Anterior cingulate cortex (tissue), 58 donors: ENCODE measurements at places on chromosomes 16 and 17.

DNA sequence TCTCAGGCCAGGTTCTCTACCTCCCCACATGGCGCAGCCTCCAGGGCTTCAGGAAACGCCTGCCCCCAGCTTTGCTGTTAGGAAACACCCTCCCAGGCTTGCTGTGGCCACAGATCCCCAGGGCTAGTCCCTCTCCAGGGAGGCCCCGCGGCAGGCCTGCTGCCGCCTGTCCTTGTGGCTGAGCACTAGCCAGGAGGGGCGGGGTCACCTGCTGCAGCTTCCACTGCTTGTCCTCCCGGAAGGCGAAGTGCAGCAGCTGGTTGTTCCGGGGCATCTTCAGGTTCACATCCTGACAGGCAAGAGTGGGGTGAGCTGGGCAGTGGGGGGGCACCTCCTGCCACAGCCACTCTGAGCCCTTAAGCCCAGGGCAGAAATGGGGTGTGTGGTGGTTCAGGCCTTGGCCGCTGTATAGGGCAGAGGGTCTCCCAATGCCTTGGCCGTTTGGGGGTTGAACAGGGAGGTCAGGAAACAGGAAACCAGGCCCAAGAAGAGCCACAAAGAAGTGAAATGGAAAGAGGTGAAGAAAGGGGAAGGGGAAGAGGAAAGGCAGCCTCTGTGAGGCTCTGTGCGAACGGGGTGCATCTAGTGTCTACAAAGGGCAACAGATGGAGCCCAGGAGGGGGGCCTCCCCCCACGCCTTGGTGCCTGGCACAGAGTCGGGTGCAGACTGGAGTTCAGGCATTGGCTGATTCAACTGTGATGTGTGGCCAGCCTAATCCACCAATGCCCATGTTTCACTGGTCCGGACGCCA, 2.0 kb downstream of the ROGDI start:
- peak; percentile 87 for DNase-seq

- DNase-seq = no peak
These were observed 18.4 kb downstream of the HS3ST6 start for GRCh38 chr16:1899641-1900451.

DNA sequence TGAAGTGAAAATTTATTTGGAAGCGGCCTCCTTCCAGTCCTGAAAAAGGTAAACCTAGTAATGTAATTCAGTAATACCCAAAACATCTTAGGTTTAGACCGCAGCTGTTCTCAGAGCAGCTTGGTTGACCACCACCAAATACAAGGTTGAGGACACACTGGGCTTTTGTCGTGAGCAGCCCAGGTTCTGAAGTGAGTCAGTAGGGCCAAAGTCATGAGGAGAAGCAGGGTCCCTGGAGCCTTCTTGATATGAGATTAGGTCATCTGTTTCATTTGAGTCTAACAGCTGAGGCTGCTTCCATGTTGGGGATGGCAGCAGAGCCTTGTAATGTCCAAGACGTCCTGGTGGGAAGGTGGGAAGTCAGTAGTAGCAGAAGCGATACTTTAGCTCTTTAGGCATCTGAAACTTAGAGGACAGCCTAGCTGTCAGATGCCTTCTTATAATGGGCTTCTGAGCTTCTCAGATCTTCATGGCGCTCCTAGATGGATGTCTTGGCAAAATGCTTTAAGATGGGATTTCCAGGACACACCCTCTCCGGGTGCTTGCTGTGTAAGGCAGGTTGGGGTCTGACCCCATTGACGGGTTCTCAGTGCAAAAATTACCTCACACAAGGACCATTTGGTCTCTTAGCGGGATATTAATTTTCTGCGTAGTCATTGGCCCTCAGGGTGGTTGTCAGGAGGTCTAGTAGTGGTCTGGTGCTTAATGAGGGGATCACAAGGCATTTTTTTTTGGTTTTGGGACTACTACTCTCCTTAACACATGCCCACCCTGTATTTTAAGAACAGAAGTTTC, 2.4 kb downstream of the ALKBH5 start:
- no peak for DNase-seq

DNA sequence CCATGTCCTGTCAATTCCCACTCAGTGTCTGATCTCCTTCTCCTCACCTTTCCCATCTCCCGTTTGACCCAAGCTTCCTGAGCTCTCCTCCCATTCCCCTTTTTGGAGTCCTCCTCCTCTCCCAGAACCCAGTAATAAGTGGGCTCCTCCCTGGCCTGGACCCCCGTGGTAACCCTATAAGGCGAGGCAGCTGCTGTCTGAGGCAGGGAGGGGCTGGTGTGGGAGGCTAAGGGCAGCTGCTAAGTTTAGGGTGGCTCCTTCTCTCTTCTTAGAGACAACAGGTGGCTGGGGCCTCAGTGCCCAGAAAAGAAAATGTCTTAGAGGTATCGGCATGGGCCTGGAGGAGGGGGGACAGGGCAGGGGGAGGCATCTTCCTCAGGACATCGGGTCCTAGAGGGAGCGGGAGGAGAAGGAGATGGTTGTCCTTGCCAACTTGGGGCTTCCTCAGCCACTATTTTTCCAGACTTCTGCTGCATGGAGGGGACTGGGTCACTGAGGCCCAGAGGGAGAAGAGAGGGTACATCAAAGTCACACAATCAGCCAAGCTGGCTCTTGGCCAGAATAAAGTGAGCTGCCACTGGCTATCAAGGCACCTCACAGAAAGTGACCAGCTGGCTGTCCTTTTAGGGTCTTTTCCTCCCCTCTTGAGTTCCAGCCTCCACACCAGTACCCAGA, 1.9 kb upstream of the TBC1D10B start:
- no peak for DNase-seq

GRCh38 chr16:21179126-21179982, 20.9 kb downstream of the LDAF1 start:
- no peak for DNase-seq

- DNase-seq = no peak
These were observed 90.7 kb upstream of the SMIM36 start for GRCh38 chr17:55601874-55602364.

DNA sequence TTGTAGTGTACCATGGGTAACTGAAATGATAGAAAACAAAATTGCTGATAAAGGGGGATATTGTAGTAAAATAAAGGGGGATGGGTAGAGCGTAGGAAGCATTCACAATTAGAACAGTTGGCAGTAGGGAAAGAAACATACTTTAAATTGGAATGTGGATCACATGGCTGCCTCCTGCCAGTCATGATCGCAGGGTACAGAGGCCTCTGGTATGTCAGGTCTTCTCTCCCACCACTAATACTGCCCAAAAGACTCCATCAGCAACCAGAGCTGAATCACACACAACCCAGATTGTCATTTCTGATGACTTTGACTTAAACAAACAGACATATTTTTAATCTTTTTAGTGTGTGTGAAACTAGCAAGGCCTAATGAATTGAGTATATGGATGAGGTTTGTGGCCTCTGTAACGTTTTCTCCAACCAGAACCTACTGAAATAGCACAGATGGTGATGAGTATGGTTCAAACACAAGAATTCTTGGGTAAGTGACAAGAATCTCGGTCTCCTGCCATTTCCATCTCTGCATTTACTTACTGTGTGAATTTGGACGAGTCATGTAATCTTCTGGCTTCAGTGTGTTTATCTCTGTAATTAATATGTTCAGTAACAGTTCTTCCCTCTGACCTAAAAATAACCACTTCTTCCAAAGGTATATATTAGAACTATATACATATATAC, 112.6 kb downstream of the USP22 start:
- DNase-seq = no peak

DNA sequence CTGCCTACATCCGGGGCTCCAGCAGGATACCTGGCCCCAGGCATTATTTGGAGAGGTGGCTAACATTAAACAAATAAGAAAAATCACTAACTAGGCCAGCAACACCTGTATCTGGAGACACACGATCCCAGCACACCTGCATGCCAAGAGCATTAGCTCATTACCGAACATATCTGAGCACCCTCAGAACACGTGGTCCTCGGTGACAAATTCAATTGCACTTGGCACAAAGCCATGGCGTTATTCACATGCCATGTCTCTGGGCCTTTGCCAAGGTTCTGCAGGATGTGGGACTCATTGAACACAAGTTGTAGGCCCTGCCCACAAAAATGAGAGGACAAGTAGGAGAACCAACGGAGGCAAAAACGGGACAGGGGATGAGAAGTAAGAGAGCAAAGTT, 552.3 kb downstream of the TOX3 start:
- DNase-seq = no peak

GRCh38 chr17:72236980-72237633, 116.3 kb downstream of the SOX9 start:
- no peak for DNase-seq

- no peak for DNase-seq
These were observed 610 bp downstream of the VPS4A start for GRCh38 chr16:69311533-69312387.

DNA sequence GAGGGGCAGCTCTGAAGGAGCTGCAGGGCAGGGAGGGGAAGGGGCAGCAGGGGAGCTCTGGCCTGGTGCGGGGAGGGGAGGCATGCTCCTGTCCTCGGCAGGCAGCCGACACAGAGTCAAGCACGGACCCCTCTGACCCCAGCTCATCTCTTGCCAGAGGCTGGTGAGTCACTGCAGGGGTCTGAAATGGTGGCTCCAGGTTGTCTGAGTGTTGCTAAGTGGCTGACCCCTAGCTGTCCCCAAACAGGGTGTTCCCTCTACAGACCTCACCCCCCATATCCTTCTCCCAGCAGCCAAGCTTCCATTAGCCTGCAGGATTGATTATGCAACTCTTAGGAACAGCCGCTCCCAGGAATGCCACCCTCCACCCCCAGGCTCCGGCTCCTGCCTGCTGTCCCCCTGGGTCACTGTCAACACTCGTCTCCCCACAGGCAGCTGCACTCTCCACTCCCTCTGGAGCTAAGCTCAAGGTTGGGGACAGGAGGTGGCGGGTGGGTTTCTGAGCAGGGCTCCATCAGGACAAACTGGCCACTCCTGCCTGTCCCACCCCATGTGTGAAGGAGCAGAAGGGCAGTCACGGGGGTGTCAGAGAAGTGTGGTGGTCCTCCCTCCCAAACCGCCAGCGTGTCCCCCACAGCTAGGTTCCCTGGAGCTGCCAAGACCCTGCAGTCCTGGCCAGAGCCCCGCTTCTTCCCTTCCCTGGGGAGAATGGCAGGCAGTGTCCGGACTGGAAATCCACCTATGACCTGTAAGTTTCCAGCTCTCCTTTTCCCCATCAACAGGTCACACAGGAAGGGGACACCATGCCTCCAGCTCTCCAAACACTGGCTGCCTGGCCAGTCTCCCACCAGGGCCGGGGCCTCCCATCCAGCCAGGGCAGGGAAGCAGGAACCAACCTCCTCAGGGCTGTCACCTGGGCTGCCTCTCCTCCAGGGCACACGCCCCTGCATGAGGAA, 1.0 kb downstream of the MYLK3 start:
- no peak for DNase-seq

- no peak for DNase-seq
These were observed 1.1 kb upstream of the TFAP4 start for GRCh38 chr16:4273858-4274311.

DNA sequence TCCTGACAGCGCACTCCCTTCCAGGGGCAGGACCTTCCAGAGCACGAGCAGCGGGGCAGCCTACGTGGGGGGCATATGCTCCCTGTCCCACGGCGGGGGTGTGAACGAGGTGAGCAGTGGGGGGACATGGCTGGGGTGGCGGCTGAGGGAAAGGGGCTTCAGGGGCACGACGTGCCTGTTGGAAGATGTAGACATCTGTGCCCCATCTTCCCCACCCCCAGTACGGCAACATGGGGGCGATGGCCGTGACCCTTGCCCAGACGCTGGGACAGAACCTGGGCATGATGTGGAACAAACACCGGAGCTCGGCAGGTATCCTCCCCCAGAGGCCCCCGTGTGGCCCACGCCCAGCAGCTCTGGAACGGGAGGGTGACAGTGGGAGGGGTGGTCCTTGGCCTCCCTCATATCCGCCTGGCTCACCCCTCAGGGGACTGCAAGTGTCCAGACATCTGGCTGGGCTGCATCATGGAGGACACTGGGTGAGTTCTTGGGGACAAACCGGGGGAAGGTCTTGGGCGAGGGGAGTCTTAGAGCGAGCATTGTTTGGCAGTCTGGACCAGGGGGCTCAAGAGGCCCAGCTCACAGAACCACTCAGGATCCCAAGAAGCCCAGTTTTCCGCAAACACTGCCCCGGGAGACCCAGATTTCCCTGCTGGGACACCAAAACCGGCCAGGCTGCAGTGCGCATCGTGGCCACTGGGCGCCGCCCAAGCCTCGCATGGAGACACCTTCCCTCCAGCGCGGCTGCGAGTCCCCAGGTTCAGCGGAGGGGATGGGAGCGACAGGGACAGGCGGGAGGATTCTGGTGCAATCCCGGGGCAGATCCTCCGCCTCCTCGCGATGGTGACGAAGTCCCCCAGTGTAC, 15.7 kb downstream of the ADAM11 start:
- peak; percentile 60 for DNase-seq

- DNase-seq = no peak
These were observed 23.6 kb downstream of the BAHCC1 start for GRCh38 chr17:81418710-81419318.

DNA sequence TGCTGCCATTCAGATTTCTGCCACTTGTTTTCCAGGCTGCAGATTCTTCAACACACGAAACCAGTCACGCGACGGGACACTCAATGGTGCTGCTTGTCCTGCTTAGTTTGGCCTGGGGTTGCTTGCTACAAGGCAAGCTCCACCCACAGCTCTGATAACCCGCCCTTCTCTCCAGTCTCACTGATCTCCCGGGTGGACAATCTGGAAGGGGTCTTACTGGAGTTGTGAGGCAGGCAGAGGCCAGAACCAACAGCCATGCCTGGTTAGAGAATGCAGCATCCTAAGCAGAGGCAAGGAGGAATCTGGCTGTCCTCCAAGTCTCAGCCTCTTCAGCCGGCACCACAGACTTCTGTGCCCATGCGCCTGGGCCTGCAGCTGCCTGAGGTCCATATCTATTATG, 119.1 kb downstream of the KCNJ12 start:
- DNase-seq = no peak

GRCh38 chr17:38709864-38710603, 5.0 kb downstream of the MLLT6 start:
- no peak for DNase-seq

DNA sequence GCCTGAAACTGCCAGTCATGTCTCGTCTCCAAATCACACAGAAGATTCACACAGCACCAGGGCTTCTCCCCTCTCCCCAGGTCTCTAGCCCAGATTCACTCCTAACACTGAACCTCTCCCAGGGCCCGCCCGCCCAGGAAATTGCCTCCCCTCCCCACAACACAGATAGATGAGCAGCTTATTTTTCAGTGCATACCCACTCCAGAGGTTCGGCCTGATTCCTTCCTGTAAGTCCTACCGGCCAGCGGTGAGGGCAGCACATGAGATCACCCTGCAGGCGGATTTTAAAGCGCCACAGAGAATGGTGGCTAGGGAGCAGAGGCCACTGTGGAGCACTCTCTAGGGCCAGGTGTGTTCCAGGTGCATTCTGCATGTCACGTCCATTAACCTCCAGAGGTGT, 301.8 kb downstream of the IRF8 start:
- no peak for DNase-seq

- DNase-seq = no peak
These were observed 6.0 kb downstream of the NKIRAS2 start for GRCh38 chr17:42025936-42026335.

- DNase-seq = no peak
These were observed 166.4 kb downstream of the CEP112 start for GRCh38 chr17:66025551-66025950.

DNA sequence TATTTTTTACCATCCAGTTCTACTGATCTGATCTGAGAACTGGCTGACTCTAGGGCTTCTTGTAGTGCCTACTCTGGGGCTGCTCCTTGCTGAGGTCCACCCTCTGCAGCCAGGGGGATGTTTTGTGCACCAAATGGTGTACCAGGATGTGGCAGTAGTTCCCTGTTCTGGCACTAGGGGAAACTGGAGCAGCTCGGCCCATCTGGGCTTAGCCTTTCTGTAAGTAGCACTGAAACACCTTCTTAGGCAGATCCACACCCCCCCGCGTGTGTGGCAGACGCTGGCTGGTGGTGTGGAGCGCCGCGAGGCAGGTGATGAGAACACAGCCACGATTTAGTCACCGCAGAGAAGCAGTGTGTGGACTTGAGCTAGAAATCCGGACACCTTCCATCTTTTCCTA, 17.0 kb downstream of the DUSP14 start:
- DNase-seq = peak; percentile 33
